ENCODE measurements at places on chromosomes 3 and 15.

- peak; percentile 82 for DNase-seq
These were observed 55.3 kb upstream of the CA12 start for GRCh38 chr15:63436872-63437375.

GRCh38 chr15:68560501-68561113 is 18.2 kb upstream of the CORO2B start:
- DNase-seq = peak; percentile 48

DNA sequence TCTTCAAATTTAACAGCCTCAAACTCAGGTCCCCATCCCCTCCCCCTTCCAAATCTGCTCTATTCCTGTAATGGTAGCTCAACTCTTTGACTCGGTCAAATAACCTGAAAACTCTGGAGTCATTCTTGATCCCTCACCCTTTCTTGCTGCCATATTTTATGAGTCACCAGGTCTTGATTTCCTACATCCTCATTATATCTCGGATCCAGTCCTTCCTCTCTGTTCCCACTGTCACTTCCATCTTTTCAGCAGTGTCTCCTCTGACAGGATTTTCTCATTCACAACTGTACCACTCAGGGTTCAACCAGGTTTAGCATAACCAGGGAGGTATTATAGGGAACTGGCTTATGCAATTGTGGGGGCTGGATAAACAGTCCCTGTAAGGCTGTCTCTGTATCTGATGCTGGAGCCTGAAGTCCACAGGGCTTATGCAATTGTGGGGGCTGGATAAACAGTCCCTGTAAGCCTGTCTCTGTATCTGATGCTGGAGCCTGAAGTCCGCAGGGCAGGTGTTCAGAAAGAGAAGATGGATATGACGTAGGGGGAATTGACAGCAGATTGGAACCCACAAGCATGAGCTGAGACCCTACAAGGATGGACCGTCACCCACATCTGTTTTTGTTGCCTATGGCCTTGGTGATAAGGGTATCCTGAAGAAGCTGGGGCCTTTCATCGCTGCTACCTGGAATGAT is 9.1 kb upstream of the FETUB start:
- DNase-seq = no peak

- no peak for DNase-seq
These were observed 16.5 kb upstream of the P2RY13 start for GRCh38 chr3:151345859-151346258.

GRCh38 chr3:172568701-172569100 is 45.5 kb upstream of the TNFSF10 start:
- DNase-seq = no peak

DNA sequence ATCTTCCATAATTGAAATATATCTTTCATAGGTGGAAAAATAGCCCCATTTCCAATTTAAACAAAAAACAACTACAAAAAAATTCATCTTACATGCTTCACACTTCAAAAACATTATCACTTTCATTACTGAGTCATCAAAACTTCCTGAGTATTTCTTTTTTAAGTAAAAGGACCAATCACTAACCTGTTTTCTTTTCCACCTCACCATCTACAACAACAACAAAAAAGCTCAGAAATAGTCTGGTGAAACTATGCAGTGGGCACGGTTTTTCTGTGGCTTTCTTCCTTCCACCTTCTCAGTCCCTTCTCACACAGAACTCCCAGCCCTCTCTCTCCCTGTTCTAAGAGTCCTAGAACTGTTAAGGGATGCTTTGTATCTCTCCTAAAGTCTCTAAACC is 20.3 kb upstream of the TNIK start:
- DNase-seq = no peak

DNA sequence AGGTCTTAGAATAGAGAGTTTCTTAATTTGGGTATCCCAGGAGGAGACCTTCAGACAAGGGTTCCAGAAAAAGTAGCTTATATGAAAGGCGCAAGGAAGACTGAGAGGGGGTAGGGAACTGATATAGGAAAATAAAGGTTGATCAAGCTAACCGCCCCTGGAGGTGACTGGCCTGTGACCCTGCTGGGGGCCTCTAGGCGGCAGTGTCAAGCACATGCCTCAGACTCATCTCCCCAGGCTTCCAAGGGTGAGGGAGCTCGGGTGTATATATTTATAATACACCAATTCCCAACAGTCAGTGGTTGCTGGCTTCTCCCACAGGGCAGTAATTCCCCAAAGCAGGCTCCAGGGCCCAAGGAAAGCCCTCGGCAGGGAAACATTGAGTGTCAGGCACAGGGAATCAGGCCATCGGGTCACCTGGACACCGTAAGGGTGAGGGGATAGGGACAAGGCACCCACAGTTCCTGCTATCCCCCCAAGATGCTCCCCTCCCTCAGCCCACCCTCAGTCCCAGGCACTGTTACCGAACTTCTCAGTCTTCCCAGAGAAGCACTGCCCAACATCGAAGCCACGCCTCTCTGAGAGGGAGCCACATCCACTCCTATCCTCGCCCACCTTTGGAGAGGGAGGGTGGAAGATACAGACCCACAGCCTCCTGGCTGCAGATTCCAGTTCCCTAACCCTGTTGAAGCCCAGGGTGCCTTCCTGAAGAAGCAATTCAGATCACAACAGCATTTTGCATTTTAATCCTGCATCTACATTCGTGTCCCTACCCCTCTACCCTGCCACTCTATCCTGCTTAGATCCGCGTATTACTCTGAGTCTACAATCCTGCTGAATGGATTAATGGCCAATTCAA is 19.5 kb upstream of the CAV3 start:
- DNase-seq = no peak

DNA sequence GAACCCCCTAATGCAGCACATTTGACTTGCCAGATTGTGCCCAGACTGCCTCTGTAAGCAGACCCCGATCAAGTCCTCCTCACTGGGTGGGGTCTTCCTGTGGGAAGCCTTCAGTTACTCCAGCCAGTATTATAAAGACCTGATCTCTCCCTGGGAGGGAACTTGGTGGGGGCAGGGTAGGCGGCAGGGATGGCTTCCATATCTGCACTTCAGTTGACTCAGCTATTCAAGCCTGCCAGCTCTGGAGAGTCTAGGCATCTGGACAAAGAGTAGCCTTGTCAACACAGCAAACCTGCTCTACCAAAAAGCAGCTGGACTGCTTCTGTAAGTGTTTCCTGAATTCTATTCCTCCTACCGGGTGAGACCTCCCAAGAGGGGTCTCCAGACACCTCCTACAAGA is 21.0 kb upstream of the SLC25A38 start:
- no peak for DNase-seq

- DNase-seq = no peak
These were observed 88.0 kb downstream of the NUP210 start for GRCh38 chr3:13332158-13332557.

DNA sequence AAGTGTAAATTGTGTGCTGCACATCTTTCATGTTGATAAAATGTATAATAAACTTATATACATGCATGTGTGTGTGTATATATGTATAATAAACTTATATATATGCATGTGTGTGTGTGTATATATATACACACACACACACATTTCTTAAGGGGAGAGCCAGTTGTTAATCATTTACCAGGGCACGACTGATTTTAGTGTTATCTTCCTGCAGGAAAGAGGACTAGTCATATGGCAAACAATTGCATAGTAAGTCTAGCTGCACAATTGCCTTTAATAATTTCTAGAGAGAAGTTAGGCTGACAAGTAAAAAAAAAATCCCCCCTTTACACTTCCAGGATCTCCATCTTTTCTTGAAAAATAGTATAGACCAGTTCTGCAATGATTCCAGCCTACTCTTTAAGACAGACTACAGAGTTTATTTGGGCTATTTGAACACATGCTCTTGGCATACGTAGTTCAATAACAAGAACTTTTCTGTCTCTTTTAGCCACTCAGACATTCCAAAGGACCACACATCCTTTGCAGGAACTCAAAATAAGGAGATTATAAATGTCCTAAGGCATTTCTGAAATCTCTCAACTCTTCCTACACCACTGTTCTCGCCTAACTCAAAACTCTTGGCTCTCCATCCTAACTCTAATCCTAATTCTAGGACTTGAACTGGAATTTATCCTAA is 163.6 kb upstream of the SETMAR start:
- no peak for DNase-seq

- no peak for DNase-seq
These were observed 17.0 kb upstream of the ANO10 start for GRCh38 chr3:43638594-43639447.

GRCh38 chr3:187841560-187841959 is 96.3 kb upstream of the BCL6 start:
- DNase-seq = no peak
